LoVo (cell line): ENCODE measurements at places on chromosomes 1 and 21.

DNA sequence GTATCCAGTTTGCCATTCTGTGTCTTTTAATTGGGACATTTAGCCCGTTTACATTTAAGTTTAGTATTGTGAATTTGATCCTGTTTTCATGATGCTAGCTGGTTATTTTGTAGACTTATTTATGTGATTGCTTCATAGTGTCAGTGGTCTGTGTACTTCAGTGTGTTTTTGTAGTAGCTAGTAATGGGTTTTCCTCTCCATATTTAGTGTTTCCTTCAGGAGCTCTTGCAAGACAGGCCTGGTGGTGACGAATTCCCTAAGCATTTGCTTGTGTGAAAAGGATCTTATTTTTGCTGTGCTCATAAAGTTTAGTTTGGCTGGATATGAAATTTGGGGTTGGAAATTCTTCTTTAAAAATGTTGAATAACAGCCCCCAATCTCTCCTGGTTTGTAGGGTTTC lies 69.2 kb upstream of the PDC start:
- DNase-seq: no peak

- DNase-seq: no peak
Observed at GRCh38 chr1:171953835-171954234, 112.5 kb downstream of the DNM3 start.

- peak; percentile 84 for DNase-seq
Observed at GRCh38 chr1:206634365-206635079, 814 bp upstream of the DYRK3 start.

DNA sequence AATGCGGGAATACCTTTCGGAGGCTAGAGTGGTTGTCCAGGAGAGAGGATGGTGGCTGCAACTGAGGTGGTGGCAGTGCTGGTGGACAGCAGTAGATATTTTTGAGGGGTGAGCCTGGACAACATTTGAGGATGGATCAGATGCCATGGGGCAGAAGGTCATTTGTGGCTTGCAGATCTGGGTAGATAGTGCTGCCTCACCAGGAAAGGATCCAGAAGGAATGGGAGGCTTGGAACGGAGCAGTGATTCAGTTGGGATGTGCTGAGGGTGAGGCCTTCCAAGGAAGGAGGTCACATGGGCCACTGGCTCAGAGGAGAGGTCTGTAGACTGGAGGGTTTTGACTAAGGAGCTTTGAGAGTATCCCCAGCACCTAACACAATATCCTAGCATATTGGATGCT lies 110.8 kb upstream of the KAZN start:
- no peak for DNase-seq

GRCh38 chr21:33036430-33037162 lies 10.9 kb downstream of the OLIG2 start:
- DNase-seq: no peak

GRCh38 chr1:21114431-21114830 lies 62.3 kb downstream of the EIF4G3 start:
- no peak for DNase-seq

DNA sequence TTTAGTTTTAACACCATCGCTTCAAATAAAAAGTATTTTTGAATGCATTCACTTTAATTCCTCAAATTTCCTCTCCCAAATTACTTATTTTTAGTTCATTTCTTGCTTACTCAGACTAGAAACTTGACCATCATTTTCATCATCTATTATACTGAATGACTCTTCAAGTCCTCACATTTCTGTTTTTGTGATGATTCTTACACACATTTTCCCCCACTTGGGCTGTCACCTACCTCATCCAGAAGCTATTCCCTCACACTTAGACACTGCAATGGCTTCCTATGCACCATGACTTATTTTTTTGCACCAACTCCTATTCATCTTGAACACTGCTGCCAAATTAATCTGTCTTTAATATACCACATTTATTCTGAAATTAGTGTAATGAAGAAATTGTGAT lies 239.6 kb upstream of the DUSP10 start:
- DNase-seq: no peak

DNA sequence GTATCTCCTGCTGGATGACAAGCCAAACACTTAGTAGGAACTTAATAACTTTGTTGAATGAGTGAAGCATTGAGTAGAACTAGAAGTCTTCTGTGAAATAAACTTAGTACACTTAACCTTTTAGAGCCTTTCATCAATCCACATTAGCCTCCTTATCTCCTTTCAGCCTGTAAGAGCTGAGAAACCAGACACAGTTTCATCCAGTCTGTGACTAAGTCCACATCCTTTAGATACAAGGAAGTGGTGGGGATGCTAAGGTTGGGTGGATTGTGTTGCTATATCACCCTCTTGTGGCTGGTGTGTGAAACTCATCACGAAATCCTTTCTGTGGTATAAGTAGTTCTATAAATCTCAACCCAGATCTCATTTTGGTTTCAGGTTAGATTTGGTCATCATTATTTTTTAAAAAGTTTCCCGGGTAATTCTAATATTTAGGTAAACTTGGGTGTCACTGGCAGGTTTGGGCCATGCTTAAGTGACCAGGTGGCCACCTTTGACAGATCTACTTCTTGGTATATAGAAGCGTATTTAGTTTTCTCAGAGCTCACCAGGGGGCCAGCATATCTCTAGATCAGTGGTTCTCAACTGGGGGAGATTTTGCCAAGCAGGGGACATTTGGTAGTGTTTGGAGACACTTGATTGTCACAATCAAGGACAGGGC lies 27.8 kb upstream of the CD84 start:
- peak; percentile 82 for DNase-seq

DNA sequence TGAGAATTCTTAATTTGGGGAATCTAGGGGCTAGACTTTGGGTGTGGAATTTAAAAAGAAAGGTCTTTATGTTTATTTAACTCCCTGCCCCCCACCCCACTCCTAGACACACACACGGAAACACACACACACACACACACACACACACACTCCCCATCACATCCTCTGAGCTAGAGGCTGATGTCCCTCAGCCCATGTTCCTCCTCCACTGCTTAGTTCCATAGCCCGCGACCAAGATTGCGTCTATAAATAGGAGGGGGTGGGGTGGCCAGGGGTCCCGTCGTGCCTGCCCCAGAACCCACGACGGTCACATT lies 655 bp upstream of the KIRREL1 start:
- DNase-seq: no peak

GRCh38 chr21:14722841-14723483 lies 176.8 kb upstream of the SAMSN1 start:
- DNase-seq: no peak

- no peak for DNase-seq
Observed at GRCh38 chr1:225890346-225891228, 1.6 kb upstream of the LEFTY1 start.

DNA sequence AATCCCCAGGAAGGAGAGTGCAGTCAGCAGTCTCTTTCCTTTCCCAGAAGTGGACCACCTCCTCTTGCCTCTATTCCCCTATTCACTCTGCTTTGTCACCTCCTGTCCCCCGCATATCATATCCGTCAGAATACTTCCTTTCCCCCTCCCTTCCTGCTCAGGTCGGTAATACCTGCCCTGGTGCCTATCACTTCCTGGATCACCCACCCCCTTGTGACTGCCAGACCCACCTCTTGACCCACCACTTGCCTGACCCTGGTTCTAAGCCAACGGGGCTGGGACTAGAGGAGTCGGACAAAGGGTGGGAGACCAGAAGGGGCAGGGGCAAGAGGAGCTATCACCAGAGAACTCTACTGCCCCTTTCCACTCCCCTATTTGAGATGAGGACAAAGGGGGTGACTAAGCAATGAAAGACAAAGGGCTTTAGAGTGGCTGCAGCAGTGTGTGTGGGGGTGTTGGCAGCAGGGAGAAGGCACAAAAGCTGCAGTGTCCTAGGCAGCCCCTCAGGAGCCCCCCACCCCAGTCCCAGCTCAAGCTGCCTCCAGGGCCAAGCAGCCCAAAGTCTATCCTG lies 1.7 kb upstream of the ADAMTS4 start:
- no peak for DNase-seq

GRCh38 chr1:55064071-55064581 lies 24.8 kb downstream of the PCSK9 start:
- DNase-seq: no peak

DNA sequence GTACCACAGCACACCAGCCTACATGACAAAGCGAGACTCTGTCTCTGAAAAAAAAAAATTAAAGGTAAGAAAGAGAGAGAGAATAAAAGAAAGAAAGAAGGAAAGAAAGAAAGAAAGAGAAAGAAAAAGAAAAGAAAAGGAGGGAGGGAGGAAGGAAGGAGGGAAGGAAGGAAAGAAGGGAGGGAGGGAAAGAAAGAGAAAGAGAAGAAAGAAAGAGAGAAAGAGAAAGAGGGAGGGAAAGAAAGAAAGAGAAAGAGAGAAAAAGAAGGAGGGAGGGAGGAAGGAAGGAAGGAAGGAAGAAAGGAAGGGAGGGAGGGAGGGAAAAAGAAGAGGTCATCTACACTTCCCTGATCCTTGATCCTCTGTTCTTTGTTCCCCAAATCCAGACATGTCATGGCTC lies 104.8 kb upstream of the GJB5 start:
- DNase-seq: no peak

DNA sequence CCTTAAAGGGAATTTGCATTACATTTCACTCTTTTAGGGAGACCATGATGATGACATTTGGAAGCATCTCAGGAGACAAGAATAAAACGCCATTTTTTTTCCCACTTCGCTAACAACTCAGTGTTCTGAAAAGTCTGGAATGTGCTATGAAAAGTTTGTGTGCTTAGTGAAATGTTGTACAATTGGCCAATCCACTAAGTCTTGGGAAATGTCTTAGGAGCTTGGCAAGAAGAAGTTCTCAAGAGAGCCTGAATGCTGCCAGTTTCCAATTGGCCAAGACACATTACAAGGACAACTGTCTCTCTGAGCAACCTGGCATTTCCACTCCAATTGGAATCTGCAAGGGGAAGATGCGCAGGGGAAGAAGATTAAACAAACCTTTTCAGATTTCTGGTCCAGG lies 401.8 kb downstream of the RWDD3 start:
- DNase-seq: no peak

GRCh38 chr1:209257454-209257853 lies 326.1 kb upstream of the CAMK1G start:
- DNase-seq: no peak

DNA sequence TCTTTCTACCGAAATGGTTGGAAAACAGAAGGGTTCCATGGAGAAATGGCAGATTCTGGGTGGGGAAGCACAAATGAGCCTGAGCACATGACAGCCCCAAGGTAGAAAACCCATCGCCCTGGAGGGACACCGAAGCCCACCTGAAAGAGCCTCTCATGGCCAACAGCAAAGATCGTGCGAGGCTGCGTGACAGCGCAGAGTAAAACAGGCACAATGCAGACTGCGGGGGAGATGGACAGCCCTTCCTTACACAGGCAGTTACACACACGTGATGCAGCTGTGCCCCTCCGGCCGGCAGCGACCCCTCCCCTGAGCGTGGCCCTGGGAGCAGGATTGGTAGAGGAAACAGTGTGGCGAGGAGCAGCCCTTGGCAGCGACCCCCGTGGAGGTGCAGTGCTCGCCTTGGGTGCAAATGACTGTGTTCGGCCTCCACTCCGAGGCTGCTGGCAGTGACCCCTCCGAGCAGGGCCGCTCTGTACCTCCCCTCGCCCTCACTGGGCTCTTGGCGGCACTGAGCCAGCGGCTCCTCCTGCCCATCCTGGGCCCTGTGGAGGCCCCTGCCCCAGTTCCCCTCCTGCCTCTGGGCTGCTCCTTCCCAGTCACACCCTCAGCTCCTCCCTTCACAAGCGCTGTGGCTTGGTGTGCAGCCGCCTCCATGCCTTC lies 120.9 kb upstream of the COL6A1 start:
- DNase-seq: no peak

DNA sequence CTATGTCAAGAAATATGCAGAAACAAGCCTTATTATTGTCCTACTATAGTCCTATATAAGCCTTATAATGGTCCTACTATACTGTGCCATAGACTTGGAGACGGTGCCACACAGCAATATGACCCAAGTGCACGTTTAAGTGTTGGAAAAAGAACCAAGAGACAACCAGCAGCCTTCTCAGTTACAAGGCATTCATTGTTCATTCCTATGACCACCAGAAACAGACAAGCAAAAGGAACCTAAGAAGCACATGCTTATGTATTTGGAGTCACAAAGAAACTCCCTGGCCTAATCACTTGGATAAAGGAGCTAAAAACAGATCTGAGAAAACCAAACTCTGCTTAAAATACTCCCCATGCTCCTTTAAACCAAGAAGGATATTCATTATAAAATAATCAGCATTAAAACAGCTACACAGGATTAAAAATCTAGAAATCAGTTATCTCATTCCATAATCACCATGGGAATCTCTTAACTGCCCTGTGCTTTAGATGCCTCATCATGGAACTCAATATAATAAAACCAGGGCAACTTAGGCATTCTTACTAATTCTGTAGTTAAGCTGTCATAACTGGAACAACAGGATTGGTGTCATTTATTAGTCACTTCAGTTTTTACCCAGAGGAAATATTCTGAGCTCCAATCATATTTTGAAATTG lies 7.0 kb downstream of the COLGALT2 start:
- no peak for DNase-seq

DNA sequence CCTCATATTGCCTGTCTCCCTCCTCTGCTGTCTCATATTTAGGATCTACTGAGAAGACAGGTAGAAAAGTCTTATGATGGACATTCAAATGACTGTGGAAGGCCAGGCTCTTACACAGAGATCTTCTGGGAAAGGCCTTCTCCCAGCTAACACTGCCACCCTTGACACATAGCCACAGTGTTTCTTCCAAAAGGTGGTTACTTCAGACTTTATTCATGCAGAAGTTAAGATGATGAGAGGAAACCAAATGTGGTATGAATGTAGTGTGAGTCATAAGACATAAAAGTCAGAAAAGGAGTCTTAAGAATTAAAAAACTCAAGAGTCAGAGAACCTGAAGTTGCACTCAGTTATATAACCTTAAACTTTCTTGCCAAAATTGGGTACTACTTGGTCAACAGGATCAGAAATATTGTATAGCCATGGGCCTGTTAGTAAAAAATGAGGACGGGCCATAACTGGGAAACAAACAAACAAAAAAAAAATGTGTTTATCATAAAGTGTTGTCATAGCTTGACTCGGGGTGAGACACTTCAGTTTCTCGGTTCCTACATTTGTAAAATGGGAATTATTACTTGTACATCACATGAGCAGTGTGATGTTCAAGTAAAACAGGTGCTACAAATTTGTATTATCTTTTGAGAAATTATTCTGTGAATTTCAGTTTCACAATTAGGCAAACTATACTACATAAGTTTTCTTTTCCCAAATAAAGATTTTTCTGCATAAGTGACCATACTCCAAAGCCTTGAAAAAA lies 1.2 kb upstream of the DENND1B start:
- no peak for DNase-seq

GRCh38 chr1:173050865-173051264 lies at the start of gene TNFSF18:
Gene TNFSF18 (minus strand): TSS chr1:173050941. CDS start chr1:173050896, 45 bp downstream.
- peak; percentile 5 for DNase-seq

DNA sequence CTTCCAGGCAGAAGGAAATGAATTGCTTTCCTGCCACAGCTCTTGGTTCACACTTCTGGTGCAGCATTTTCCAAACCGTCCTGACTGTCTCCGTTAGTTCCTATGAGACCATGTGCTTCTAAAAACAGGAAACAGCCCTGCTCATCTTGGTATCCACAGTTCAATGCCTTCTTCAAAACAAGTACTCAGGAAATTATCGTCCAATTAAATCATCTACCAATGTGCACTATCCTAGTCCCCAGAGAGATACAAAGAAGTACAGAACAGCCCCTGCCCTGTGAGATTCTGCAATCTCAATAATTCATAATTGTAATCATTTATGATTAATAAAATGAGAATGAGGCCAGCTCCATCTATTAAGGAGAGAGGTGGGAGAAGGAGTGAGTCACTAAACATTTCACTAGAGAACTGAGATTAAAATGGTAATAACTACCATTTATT lies 11.2 kb downstream of the CLEC20A start:
- no peak for DNase-seq
